ENCODE measurements at places on chromosomes 1 and 21.

GRCh38 chr1:24557711-24558131 lies 1.8 kb downstream of the NCMAP start:
- DNase-seq, result no peak

- DNase-seq, result no peak
These were observed 298.9 kb downstream of the KCNT2 start for GRCh38 chr1:196309386-196309785.

GRCh38 chr1:45205910-45206721 lies at the start of gene ZSWIM5:
TSS of gene ZSWIM5 (minus strand) at chr1:45206605. CDS start at chr1:45206350, 255 bp downstream.
- peak; percentile 28 for DNase-seq

GRCh38 chr1:58818075-58818474 lies 34.2 kb upstream of the JUN start:
- DNase-seq, result no peak

GRCh38 chr21:45555557-45556301 lies 13.5 kb upstream of the SLC19A1 start:
- DNase-seq, result no peak

DNA sequence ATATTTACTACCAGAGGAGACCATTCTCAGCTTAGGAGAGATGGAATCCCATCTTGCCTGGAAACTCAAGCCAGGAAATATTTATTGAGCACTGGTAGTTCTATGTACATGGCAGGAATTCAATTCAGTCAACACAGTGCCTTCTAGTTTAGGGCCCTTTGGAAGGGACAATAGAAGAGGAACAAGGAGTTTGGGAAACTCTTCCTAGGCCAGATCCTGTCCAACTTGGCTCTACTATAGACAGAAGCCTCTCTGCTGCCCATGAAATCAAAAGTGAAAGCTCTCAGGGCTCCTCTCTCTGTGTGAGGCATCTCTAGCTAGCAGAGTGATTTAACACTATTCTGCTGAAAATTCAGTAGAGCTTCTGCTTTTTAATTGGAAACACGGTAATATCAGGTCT lies 244.6 kb upstream of the MAP1LC3C start:
- no peak for DNase-seq

DNA sequence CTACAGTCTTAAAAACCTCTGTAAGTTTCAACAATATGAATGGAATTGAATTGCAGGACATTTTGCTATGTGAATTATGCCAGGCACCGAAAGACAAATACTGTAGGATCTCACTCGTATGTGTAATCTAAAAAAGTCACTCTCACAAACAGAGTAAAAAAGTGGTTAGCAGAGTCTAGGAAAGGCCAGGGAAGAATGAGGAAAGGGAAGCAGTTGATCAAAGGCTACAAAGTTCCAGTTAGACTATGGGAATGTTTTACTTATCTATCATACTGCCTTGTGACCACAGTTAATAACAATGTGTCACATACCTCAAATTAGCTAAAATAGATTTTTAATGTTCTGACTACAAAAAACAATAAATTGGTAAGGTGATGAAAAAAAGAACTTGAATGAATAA lies 565.4 kb upstream of the BRINP3 start:
- no peak for DNase-seq

GRCh38 chr21:44820851-44821250 lies 3.0 kb upstream of the SUMO3 start:
- no peak for DNase-seq

GRCh38 chr21:34526618-34527290 lies 14.7 kb upstream of the KCNE1 start:
- DNase-seq, result no peak

- DNase-seq, result no peak
These were observed 25.8 kb upstream of the KCNE1 start for GRCh38 chr21:34537838-34538237.

- no peak for DNase-seq
These were observed 34.6 kb downstream of the TGFBR3 start for GRCh38 chr1:91851130-91852010.

DNA sequence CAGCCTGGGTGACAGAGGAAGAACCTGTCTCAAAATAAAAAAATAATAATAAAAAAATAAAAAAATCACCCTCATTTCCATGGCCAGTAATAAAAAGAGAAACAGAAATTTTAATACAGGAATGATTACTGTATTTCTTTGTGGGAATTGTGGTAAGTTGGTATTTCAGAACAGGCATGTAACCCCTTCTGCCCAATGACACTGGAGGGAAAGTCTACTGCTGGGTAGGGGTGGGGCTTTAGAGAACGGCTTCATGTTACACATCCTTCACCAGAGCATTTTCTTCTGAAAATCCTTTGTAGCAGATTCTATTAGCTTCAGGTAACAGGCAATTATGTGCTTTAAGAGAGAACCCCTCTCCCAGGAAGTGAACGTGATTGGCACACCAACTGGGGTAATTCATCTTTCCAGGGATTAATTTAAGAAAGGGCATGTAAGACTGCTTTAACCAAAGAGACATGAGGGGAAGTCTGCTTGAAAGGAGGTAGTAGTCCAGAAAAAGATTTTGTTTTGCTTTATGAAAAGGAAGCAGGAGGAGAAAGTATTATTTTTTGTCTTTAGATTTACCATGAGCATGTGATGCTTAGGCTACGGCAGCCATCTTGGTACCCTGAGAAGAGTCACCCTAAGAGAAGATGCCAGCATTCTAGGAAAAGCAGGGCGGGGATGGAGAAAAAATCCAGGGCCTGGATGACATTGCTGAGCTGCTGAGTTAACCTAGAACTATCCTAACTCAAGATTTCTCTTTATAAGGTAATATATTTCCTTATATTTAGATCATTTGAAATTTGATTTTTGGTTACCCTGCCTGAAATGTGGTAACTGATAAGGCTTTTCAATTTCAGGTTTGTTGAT lies 57.7 kb upstream of the DPT start:
- DNase-seq, result no peak

DNA sequence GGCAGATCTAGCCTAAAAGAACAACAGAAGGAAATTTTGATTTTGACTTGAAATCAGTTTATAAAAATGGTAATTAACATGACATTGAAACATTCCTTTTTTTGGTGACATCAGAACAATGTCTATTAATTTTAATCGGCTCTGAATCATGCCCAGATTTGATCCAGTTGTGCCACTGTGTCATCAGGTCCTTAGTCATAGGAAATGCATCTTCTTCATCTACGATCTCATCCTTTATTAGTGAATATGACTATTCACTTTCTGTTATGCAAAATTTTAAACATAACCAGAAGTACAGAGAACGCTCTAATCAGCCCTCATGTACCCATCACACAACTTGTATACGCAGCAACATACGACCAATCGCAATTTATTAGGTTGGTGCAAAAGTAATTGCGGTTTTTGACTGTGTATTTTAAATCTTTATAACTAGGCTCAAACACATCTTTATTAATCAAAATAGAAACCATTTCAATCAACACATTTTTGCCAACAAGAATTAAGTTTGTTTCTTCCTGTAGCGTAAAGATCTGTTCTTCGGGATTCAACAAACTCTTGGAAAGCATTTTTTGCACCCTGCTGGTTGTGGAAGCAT lies 40.3 kb upstream of the TLR5 start:
- DNase-seq, result no peak

- no peak for DNase-seq
These were observed 189.8 kb upstream of the LYPLAL1 start for GRCh38 chr1:218983848-218984247.

DNA sequence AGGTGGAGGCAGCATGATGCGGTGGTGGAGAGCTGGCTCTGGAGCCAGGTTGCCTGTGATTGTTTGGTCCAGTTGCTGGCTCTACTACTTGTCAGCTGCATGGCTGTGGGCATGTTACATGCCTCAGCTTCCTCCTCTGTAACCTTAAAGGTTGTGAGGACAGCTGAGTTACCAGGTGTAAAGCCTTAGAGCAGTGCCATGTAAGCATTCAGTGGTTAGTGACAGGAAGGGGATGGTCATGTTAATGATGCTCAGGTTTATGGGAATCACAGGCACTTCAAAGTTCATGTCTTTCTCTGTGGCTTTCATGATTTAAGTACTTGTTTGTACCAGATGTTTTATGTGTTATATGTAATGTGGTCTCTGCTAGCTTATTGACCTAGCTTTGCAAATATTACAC lies 32.6 kb downstream of the PTGFRN start:
- no peak for DNase-seq

GRCh38 chr1:25487628-25488027 lies 55.8 kb upstream of the LDLRAP1 start:
- no peak for DNase-seq

DNA sequence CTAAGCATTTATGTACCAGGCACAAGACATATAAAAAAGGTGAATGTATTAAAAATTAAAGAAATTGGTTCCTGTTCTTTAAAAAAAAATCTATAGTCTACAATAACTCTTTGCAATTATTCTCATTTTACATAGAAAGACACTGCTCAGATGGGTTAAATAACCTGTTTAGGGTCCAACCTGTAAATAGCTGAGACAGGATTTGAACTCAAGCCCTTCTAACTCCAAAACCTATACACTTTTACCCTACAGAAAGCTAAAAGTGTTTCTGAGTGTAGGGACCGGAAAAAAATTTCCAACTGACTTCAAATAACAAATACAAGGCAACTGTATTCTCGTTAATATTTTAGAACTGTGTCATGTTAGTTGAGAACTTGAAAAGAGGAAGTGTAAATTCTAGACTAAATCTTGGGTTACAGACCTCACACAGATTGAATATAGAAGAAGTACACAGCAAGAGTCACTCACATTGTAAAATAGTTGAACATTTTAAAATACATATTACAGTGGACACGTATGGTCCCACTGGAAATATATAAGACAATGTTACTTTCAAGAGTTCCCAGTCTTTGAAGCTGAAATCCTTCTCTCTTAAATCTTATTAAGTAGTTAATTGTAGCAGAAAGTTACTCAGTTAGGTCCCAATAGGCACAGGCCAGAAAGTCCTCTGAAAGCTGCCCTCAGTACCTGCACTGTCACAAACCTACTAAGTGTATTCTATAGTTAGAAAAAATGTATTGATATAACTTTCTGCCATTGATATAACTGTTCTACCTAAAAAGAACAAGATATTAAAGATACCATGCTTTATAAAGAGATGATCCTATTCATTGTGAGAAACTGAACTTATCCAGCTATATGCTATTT lies 7.3 kb downstream of the EDEM3 start:
- no peak for DNase-seq

DNA sequence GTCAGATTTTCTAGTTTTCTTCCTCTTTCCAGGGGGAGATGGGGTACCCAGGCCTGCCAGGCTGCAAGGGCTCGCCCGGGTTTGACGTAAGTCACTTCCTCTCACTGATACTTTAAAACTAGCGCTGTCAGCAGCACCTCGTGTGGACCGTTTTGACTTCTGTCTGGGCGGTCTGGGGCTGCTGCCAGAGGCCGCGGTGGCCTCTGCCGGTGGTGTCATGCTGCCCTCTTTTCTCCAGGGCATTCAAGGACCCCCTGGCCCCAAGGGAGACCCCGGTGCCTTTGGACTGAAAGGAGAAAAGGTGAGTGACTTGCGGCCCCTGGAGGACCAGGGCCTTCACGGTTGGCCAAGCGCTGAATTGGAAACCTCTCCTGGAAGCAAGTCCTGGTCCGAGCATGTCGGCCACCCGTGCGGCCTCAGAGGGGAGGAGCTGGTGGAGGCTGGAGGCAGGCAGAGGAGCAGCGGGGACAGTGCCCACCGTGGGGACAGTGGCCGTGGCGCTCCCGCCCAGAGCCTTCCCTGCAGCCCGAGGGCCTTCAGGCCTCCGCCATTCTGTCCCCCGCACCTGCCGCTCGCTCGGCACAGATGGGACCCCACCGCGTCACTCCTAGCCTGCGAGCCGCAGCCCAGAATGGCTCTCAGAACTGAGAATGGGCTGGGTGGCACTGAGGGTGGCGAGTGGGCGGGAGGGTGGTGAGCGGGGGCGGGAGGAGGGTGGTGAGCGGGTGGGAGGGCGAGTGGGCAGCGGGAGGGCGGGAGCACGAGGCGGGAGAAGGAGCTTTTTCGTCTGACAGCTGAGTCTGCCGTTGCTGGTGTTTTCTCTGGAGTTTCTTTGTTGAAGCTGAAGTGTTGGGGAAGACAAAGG lies 9.4 kb downstream of the COL6A1 start:
- no peak for DNase-seq

DNA sequence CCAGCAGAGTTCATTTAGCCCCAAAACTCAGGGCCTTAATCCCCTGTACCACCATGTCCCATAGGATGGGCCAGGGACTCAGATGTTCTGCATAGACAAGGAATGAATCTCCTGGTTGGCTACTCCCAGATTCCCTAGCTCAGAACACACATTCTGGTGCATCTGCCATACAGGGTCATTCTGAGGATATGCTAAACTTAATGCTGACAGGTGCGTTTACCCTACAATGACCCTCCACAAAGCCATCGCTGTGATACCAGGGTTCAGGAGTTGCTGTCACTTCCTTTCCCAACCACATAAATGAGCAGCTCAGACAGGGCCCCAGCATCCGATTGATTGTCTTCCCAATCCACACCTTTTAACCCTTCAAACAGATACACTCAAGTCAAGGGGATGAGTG lies 32.0 kb upstream of the HHAT start:
- no peak for DNase-seq

- no peak for DNase-seq
These were observed 373 bp downstream of the MTF1 start for GRCh38 chr1:37858931-37859506.

DNA sequence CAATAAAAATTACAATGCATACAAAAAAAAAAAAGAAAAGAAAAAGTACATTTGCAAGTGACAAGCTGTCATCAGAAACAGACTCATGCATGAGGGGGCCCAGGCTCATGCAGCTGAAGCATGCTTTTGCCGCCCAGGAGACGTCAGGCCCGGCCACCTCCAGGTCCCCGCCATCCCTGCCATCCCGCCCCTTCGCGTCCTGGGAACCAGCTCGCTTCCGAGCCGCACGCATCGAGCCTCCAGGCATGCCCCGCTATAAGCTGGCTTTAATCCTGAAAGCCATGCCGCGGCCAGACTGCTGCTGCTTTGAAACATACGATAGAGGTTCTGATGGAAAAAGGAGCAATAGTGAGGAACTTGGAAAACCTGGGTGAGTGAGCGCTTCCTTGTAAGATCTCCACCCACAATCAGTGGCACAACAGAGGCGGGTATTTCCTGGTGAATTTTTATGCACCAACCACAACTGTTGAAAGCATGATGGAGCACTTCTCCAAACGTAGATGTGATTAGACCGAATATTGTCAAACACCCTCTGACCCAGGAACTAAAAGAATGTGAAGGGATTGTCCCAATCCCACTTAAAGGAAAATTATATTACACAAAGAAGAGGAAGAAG lies 113.7 kb downstream of the FAF1 start:
- no peak for DNase-seq

GRCh38 chr1:56447823-56448222 lies 131.5 kb downstream of the PLPP3 start:
- DNase-seq, result no peak

GRCh38 chr1:110224240-110224995 lies 14.3 kb downstream of the KCNC4 start:
- DNase-seq, result no peak

- DNase-seq, result no peak
These were observed 24.3 kb upstream of the ATF3 start for GRCh38 chr1:212584092-212584886.
